ENCODE measurements at places on chromosomes 4 and X.

GRCh38 chr4:24856586-24856985 lies 56.3 kb downstream of the CCDC149 start:
- DNase-seq: no peak

DNA sequence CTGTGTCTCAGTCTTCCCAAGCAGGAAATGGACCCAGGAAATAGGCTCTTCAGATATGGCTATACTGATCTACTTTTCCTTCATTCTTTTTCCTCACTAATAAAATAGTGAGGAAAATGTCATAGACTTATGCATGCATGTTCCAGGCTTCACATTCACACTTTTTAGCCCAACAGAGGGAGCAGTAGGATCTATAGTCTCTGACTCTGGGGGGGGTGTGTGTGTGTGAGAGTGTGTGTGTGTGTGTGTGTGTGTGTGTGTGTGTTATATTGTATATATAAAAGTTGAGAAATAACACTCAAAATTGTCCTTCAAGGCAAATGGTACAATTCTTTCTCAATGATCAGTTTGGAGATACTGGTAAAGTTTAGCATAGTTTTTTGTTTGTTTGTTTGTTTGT lies 297.2 kb upstream of the GALNT7 start:
- DNase-seq: no peak

DNA sequence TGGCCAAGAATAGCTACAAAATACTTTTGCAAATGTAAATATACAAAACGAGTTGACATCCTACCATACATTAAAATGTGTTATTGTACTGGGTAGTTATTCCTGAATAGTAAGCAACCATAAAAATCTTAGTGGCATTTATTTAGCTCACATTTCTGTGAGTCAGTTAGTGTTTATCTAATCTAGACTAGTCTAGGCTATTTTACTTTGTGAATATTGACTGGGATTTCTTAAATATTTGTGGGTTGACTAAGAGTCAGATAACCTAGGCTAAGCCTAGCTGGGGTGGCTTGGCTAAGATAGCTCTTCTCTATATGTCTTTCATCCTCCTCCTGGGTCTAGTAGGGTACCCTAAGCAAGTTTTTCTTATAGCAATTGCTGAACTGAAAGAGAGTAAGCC lies 543.8 kb upstream of the DIAPH2 start:
- no peak for DNase-seq

- DNase-seq: no peak
These were observed 261.2 kb downstream of the TRIML1 start for GRCh38 chr4:188400451-188400850.

GRCh38 chrX:13808293-13808692 lies 8.6 kb downstream of the GPM6B start:
- no peak for DNase-seq

DNA sequence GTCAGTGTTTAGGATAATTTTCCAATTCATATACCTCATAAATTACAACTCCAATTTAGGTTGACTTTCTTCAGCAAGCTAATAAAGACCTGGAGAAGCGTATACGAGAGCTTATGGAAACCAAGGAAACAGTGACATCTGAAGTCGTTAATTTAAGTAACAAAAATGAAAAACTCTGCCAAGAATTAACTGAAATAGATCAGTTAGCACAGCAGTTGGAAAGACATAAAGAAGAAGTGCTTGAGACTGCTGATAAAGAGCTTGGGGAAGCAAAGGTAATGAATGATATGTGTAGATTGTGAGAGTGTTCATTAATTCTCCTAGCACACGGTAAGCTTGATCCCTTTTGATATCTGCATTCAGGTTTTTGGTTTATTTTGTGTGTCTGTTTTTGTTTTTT lies 16.8 kb downstream of the CEP135 start:
- DNase-seq: no peak

- peak; percentile 24 for DNase-seq
These were observed 1076.4 kb upstream of the PABPC4L start for GRCh38 chr4:135277980-135278315.

- DNase-seq: no peak
These were observed 13.2 kb downstream of the MTTP start for GRCh38 chr4:99587803-99588202.

- peak; percentile 68 for DNase-seq
These were observed 722 bp downstream of the NAAA start for GRCh38 chr4:75939890-75940691.

DNA sequence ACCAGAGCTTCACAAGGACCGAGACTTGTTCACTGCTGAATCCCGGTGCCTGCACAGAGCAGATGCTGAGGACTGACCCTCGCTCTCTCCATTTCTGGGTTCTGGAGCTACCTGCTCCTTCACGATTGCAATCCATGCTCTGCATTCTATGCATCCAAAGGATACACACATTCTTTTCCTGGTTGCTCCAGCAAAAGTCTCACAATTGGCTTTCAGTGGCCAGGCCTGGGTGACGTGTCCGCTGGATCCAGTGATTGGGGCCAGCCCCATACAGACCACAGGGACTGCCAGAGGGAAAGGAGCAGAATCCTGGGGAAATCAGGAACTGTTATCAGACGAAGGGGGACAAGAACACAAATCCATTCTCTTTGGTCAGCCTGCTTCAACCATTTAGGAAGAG lies 14.9 kb upstream of the CDKN2AIP start:
- no peak for DNase-seq

DNA sequence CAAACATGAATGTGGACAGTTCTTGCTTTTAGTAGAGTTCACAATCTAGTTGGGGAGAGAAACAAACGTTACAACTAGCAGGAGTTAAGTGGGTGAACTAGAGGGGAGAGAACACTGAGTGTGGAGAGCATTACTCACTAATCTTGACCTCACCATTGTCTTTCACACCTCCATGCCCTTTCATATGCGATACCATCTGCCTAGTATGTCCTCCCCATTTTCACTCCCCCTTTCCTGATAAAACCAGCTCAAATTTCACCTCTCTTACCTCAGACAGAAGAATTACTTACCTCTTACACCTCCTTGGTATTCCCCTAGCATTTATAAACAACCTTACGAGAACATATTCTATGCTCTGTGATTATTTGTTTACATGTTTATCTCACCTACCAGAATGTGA lies 53.6 kb downstream of the LAS1L start:
- DNase-seq: no peak

- DNase-seq: no peak
These were observed 7.3 kb downstream of the FAM241A start for GRCh38 chr4:112152521-112152920.

DNA sequence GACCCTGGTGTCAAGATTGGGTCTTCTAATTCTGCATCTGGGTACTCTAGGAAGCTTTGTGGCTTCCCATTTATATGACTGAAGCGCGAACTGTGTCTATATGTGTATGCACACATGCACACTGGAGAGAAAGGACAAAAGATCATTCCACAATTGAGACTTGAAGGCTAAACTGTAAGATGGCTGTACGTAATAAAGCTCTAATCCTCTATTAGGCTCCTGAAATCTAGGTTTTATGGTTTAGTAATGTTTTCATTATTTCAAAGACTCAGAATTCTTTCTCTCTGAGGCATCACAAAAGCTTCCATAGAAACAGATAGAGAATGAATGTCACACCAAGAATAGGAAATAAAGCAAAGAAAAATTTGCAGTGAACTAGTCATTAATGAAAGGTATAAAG lies 320.7 kb upstream of the FTHL17 start:
- DNase-seq: no peak

GRCh38 chrX:29487214-29487613 lies 728.1 kb upstream of the MAGEB2 start:
- no peak for DNase-seq

- no peak for DNase-seq
These were observed 5.7 kb upstream of the NHS start for GRCh38 chrX:17369309-17369708.

DNA sequence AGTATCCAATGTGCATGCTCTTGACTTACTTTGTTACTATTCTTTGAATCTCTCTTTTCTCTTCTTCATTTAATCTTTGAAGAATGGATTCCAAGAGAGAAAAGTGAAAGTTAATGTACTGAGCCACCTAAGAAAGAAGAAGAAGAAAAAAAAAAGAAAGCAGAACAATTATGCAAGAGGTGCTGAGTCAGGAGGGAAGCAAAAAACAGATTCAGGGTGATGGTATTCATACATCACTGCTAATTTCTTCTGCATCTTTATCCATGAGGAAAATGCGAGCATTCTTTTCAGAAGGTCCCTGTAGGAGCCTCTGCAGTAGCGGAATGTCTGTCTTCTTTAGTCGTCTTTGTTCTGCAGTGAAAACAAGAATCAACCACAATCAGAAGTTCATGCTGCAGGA lies 43.9 kb downstream of the RASSF6 start:
- no peak for DNase-seq

Measured in cerebellar cortex (tissue), 1 donor.